ENCODE measurements at places on chromosomes 11 and 22.

- DNase-seq, result no peak
Measured at GRCh38 chr22:43616645-43617044, 195.5 kb downstream of the EFCAB6 start.

- no peak for DNase-seq
Measured at GRCh38 chr22:20209761-20210250, 58.3 kb downstream of the RTN4R start.

GRCh38 chr11:126415669-126416420, 60.4 kb downstream of the ST3GAL4 start:
- no peak for DNase-seq

- DNase-seq, result no peak
Measured at GRCh38 chr11:86101941-86102407, 33.1 kb upstream of the PICALM start.

DNA sequence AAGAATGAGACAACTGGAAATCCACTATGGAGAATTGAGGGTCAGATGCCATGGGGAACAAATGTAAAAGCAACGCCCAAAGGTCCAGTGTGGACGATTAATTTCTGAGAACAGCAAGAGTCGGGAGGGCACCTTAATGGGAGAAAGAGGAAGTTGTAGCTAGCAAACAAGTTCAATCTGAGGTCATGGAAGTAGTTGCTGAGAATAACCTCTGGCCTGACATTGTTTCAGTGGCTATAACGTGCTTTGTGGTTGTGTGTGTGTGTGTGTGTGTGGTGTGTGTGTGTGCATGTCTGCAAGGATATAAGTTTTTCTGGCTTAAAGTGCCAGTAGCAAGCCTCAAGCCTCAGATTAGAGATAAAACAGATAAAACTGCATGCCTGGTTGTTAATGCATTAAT, 1630.1 kb upstream of the TENM4 start:
- DNase-seq, result no peak

- DNase-seq, result no peak
Measured at GRCh38 chr11:57751676-57752253, at the start of gene BTBD18. Gene BTBD18 (minus strand): TSS chr11:57751819. CDS start chr11:57751188, 631 bp downstream.

GRCh38 chr22:27868732-27869282, 50.2 kb downstream of the PITPNB start:
- DNase-seq, result no peak

- DNase-seq, result no peak
Measured at GRCh38 chr22:23752750-23753149, 1.5 kb downstream of the VPREB3 start.

- DNase-seq, result no peak
Measured at GRCh38 chr11:84993386-84993785, 633.8 kb downstream of the DLG2 start.

DNA sequence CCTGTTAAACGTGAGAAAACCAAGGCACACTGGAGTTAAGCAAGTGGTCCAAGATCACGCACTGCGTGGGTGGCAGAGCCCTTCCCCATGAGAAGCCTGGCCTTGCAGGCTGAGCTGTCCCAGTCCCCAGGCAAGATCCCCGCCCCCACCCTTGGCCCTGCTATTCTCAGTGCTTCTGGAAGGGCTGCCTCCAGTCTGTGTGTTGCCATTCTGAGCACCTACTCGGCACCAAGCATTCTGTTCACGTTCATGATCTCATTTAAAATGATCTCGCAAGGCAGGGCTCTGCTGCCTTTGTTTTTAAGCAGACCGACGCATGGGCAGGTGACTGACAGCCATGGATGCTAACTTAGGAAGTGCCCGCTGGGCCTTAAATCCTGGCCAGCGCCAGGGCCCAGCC, 62.8 kb downstream of the PHF21B start:
- DNase-seq, result no peak

DNA sequence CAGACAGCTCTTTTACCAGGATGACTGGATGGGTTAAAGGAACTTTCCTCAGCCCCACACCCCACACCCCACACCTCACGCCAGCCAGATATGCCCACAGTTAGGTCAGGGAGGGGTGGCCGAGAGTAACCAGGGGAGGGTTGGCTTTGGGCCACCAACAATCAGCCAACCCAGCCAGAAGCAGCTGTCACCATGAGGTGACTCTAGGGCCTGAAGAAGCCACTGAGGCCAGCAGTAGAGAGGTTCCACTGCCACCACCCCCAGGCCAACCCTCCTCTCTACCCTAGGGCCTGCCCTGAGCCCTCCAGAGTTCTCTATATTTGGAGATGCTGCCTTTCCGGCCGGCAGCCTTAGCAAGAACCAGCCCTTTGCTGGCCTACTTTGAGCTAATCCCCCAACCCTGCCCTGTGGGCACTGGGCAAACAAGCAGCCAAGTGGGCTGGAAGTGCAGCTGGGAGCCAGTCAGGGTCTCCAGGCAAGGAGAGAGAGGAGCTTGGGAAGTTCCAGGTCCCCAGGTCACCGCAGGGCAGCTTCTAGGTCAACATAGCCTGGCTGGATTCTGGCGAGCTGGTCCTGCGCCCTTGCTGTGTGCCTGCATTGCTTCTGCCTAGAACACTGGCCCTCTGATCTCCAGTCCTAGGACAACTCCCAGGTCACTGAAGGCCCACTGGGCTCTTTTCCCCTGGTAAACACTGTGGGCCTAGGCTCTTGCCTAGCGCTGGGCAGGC, 12.0 kb upstream of the SYT8 start:
- no peak for DNase-seq

GRCh38 chr22:36510966-36511881, 4.4 kb upstream of the FOXRED2 start:
- DNase-seq, result no peak

GRCh38 chr11:121814962-121815361, 301.1 kb downstream of the BLID start:
- DNase-seq, result no peak

All from SK-N-MC (cell line).